ENCODE measurements at places on chromosomes 11 and 22. TPM values are rescaled to one million over a fixed set of nuclear protein-coding genes. Genes with fewer than 3 reads are reported as not detected.
A peak's percentile ranks its signal among the peaks of the same experiment; 100 is the strongest.

Gene MMP12
- not detected for polyA plus RNA-seq

Gene RGL4
- 2.0 TPM for polyA plus RNA-seq

Gene TESMIN
- polyA plus RNA-seq = 0.85 TPM

Gene ZNF280B
- polyA plus RNA-seq = 7.6 TPM

Gene XKR3
- polyA plus RNA-seq = not detected

Gene FAM227A
- 0.77 TPM for polyA plus RNA-seq

Gene OR5B21
- polyA plus RNA-seq = not detected

Gene LTO1
- 19.6 TPM for polyA plus RNA-seq

Gene CLCF1
- polyA plus RNA-seq = 3.6 TPM

Gene CD6
- 0.40 TPM for polyA plus RNA-seq

DNA sequence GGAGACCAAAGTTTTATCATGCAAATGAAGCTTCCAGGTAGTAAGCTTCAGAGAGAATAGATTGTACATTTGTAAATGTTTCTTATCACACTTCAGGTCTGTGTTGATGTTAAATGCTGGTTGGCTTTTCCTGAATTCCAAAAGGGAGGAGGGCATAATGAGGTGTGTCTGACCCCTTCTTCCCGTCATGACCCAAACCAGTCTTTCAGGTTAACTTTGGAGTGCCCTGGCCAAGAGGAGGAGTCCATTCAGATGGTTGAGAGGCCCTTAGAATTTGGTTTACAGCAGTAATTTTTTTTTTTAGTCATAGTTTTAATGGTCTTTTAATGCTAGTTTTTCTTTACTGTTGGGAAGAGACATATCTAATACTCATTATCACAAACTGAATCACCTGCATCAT is 2.5 kb downstream of the OR6X1 start:
- no peak for DNase-seq

- no peak for DNase-seq
These were observed at the start of gene MMP1 for GRCh38 chr11:102798012-102798746. Gene MMP1, minus strand, starts transcription at chr11:102798160. Its CDS starts 68 bp downstream, at chr11:102798092.

DNA sequence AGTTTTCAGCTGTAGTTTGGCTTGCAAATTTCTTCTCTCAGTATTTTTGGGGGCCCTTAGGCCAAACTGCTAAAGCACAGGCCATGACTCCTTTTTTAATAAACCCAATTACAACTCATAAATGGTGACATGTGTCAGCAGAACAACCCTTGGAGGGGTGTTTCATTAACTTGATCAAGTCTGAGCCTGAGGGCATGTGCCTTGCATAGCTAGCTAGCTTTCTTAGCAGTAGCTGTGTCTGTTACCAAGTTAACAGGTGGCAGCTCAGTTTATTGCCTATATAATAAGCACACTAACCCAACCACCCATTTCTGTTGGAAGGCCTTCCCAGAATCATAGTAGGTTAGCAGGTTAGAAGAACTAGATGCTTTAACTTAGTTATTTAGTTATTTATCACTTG is 950.3 kb upstream of the CCDC90B start:
- no peak for DNase-seq

DNA sequence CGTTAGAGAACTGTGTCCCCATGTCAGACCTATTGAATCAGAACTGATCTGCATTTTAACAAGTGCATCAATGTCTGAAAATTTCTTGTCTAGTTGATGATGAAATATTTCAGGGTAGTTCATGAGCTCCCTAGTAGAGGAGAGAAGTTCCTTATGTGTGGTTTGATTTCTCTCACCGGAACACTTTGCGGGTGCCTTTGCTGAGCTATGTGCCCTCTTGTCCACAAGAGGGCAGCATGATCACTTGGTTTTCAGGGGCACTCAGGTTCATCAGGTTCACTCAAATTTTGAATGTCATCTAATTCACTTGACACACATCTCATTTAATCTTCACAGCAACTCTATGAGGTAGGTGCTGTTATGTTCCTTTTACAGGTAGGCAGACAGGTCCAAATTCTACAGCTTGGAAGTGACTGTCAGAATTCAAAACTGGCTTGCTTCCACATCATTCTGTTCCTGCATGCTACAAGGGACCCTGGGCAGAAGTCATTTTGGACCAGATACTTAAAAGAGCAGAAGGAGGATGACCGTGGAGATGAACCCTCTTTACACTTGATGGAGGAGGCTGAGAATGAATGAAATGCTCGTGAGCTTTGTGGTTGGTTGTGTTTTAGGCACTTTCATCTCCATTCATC is 55.6 kb downstream of the P4HA3 start:
- DNase-seq = peak; percentile 66

- peak; percentile 49 for DNase-seq
These were observed 97.0 kb downstream of the ST3GAL4 start for GRCh38 chr11:126452241-126453101.

- no peak for DNase-seq
These were observed 210.3 kb downstream of the CWF19L2 start for GRCh38 chr11:107247167-107247861.

DNA sequence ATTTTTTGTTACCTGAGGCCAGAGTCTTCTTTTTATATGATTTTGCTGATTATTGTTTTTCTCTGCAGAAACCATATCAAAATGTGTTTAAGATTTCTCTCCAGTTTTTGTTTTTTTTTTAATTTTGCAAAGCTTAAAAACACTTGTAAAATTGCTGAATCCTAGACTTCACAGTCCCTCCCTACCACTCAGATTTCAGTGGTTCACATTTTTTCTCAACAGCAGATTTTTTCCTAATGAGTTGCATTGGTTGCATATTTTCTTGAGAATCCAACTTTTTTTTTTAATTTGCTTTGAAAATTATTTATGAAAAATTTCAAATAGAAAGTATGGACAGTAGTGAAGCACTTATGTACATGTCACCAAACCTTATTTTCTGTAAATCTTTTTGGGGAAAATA is 5.8 kb downstream of the ARL14EP start:
- DNase-seq = no peak

DNA sequence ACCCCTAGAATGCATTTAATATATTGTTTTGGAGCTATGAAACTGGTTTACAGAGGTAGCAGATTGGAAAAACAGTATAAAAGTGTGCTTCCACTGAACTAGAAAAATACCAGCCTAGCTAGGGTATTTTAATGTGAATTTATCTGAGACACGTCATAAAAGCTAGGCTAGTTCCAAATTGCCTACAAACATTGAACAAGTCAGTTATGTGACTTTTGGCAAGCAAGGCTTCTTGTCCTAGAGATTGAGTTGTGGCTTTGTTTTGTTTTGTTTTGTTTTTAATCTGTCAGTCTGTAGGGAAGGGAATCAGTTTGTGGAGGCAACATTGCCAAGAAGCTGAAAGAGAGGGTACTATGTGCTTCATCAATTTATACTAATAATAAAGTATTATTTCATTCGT is 24.2 kb downstream of the RTN3 start:
- no peak for DNase-seq

GRCh38 chr22:50526834-50527801 is 1.7 kb upstream of the SCO2 start:
- no peak for DNase-seq

DNA sequence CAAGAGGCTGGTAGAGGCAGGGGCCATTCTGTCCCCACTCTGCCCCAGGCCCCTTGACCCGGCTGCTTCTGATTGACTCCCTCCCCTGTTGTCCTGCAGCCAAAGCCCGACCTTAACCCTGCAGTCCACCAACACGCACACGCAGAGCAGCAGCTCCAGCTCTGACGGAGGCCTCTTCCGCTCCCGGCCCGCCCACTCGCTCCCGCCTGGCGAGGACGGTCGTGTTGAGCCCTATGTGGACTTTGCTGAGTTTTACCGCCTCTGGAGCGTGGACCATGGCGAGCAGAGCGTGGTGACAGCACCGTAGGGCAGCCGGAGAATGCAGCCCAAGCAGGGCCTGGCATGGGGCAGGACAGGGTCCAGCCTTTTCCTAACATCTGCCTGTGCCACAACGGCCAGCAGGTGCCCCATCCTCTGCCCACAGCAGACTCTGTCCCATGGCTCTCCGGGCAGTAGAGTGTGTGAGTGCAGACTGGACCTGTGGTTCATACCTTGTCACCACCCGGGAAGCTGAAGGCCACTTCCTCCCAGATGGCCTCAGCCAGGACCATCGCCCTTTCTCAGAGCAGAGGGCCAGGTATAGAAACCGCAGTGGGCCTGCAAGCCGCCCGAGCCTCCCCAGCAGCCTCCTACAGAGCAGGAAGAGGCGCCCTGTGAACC is 26.8 kb upstream of the MGAT3 start:
- no peak for DNase-seq

DNA sequence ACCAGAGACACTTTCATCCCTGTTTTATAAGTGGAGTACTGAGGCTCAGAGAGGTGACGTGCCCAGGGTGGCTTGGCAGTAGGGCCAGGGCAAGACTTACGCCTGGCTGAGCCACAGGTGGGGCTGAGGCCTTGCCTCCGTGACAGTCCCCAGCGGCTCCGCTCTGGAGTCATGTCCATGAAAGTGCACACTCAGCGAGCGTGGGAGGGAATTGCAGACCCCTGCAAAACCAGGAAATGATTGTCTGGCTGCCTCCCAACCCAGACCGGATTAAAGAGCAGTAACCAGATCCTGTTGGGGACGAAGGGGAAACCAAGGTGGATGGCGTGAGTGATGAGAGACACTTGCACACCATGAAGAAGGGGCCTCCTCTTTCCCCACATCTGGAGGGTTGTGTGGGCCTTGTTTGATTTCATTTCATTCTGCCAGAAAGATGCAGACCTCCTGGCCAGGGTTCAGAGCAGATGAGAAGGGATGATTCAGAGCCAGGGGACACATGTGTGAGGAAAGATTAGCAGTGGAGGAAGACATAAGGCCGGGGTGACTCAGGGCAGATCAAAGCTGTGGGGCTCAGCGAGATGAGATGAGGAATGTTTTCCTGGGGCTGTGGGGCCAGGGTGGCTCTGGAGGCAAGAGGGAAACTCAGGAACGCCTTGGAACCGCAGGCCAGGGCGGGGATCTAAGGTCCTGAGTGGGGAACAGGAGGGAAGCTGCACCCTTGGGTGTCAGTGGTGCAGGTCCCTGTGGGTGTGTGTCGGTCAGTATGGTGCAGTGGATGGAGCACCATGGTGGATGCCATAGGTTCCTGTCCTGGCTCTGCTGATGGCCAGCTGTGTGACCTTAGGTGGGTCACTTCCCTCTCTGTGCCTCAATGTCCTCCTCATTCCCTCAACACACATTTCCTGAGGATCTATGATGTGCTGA is 29.9 kb upstream of the LRRC32 start:
- DNase-seq = peak; percentile 42
